ENCODE measurements at places on chromosomes 11 and 22. TPM values are rescaled to one million over a fixed set of nuclear protein-coding genes. Genes with fewer than 3 reads are reported as not detected.

Gene IL18
- total RNA-seq, result 2.3 TPM

Gene ZFTA
- 17.5 TPM for total RNA-seq

Gene MIAT
- 1.5 TPM for total RNA-seq

Gene HTR3B
- not detected for total RNA-seq

Gene OR2D2
- 1.5 TPM for total RNA-seq

Gene SCUBE2
- 3.4 TPM for total RNA-seq

Gene PACSIN3
- 29.7 TPM for total RNA-seq

Gene TOMT
- not detected for total RNA-seq

Gene PHOX2A
- total RNA-seq, result not detected
